Activated T-helper 1 cell treated with Interleukin-2 at 50 U/mL for 16 hours (primary cell): ENCODE measurements at places on chromosomes 3 and 15.

GRCh38 chr15:67190326-67190725 lies 64.1 kb downstream of the AAGAB start:
- DNase-seq = no peak

DNA sequence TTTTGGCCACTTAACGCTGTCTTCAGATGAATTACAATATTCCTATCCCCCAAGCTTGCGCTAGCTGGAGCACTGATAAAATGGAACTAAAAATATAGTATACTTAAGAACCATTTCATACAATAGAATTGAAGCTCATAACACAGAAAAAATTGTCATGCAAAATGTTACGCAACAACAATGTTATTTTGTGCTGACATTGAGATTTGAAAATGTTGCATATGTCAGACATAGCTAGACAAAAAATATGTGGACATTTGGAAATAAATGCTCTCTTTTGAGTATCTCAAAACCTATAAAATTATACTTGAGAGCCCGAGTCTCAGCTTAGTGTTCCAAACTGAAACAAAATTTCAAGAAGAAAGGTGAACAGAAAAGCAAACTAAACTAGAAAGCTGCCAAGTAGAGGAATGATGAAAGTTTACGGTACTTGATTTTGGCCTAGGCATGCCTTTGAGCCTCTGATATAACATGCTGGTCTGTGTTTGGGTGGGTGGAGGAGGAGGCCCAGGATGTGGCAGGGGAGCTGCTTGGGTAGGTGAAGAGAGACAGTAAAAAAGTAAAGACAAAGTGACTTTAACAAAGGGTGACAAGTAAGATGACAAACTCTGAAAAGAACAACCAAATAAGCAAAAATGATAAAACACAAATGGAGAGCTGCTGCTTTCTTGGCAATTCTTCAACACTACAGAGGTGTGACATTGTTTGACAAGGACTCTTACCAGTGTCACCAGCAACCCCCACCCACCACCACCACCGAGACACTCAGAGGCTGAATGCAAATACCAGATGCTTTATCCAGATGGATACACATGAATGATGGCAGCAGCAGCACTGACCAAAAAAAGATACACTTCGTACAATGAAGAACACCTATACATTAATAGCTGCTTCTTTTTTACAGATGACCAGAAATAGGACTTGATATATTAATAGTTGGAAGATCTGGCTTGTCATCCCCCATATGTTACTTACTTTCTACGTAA lies 129.3 kb upstream of the FEZF2 start:
- no peak for DNase-seq

DNA sequence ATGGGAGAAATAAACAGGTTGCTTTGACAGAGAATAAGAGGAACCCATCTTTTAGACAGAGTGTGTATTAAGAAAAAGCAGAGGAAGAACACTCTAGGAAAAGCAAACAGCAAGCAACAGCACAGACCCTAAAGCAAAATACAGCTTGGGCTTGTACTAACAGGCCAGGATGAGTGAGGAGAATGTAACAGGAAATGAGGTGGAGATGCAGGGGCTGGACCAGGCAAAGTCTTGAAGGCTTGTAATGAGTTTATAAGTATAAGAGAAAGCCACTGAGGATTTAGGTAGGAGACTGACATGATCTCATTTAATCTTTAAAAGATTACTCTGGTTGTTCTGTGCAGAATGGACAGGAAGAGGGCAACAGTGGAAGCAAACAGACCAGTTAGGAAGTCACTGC lies 4.9 kb downstream of the UBR1 start:
- no peak for DNase-seq

- no peak for DNase-seq
Measured at GRCh38 chr15:80267658-80268057, 15.6 kb upstream of the CTXND1 start.

- no peak for DNase-seq
Measured at GRCh38 chr15:82263350-82263749, 732 bp downstream of the SAXO2 start.

DNA sequence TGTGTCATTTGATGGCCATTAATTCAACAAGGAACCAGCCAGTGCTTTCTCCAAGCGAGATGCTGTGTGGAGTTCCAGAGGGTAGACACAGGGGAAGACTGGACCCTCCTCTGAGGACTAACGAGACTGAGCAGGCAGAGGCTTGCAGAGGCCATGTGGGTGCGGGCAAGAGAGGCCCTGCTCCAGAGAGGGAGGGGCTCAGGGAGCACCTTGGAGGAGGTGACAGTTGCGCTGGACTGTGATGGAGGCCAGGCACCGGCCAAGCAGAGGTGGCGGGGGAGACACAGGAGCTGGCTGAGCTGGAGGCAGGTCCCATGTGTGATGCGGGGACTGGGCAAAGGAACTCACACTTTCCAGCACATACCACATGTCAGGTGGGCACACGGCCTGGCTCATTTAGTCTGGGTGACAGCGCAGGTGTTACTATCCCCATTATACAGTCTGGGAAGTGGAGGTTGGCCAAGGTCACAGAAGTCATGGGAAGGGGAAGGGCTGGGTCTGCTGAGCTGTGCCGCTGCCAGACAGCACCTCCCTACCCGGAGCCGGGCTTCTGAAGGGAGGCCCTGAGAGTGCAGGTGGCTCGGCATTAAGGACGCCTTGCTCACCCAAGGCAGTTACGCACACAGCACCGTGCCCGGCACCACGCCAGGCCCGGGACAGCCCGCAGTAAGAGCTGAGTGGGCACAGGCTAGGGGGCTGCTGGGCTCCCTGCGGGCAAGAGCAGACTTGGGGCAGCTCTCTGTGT lies 3.7 kb downstream of the MELTF start:
- no peak for DNase-seq

GRCh38 chr3:33433843-33434242 lies 6.4 kb downstream of the UBP1 start:
- DNase-seq = no peak

DNA sequence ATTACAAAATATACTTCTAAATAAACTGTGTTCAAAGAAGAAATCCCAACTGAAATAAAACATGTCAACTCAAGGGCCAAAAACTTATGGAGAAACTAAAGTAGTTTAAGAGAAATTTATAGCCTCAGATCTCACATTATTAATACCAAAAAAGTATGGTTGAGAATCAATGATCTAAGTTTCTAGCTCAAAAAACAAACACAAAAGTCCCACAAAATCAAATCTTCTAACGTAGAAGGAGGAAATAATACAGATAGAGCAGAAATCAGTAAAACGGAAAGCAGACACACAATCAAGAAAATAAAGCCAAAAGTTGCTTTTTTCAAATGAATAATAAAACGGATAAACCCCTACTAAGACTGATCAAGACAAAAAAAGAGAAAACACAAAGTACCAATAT lies 2.9 kb downstream of the SUSD5 start:
- no peak for DNase-seq

DNA sequence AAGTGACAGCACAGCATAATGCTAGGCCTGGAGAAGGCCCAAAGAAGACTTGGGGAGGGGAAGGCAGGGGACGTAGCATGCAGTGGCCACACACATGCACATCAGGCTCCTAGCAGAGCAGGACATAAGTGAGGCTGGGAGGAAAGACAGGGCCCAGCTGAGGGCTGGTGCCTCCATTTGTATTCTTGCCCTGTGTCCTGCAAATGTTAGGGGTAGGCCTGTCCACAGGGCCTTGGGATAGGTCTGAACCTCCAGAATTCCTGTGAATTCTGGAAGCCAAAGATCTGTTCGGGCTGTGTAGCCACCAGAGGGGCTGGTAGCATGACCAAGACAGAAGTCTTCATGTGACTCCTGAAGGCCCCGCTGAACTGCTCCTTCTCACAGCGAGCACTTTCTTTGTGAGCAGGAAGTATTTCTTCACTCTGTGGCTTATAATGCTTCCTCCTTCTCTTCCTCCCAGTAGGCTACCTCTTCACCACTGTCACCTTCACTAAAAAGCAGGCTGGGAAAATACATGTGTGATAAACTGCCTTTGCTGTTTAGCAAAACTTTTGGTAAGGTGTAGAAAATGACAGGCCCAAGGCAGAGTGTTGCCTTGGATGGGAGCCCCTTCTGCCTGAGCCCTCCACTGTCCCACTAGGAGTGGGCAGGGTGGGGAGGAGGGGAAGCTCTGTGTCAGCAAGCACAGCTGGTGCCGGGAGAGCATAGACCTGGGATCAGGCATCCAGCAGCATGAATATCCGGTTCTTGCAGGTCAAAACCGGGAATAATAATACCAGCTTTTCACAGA lies 8.4 kb downstream of the CERS3 start:
- no peak for DNase-seq

GRCh38 chr15:101510212-101511197 lies 21.0 kb upstream of the PCSK6 start:
- DNase-seq = no peak

- DNase-seq = no peak
Measured at GRCh38 chr3:50650018-50650417, 24.7 kb upstream of the DOCK3 start.

DNA sequence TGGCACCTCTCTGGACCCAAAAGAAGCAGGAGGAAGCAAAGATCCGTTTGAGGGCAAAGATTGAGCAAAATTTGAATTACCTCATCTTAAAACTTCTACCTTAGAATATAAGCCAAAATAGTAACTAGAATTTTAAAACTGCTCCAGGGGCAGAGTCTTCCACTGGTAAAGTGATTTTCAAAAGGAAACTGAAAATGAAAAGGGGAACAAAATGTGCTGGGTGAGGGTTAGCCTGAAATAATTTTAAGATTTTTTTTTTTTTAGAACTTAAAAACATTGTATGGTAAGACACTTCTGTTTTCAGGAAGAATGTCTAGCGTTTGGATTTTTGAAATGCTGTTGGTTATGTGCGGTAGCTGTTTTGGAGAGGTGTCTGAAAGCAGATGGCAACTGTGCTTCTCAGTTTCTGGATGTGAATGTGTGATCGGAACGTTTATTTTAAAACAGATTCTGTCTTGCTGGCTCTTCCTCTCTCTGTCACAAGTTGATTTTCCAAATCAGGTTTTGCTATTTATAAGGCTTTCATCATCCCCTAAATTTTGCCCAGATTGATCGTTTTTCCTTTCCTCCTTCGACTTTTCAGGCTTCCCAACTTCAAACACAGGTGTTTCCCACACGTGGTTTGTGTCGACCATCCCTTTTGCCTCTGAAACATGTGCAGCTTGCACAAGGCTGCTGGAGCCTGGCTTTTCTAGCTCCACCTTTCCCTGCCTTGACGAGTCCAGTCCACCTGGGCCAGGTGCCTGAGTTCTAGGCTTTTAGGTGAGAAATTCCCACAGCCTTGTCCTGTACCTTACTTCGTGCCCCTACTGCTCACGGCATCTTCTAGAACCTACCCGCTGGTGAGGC lies 3.3 kb downstream of the LRRK1 start:
- DNase-seq = no peak

DNA sequence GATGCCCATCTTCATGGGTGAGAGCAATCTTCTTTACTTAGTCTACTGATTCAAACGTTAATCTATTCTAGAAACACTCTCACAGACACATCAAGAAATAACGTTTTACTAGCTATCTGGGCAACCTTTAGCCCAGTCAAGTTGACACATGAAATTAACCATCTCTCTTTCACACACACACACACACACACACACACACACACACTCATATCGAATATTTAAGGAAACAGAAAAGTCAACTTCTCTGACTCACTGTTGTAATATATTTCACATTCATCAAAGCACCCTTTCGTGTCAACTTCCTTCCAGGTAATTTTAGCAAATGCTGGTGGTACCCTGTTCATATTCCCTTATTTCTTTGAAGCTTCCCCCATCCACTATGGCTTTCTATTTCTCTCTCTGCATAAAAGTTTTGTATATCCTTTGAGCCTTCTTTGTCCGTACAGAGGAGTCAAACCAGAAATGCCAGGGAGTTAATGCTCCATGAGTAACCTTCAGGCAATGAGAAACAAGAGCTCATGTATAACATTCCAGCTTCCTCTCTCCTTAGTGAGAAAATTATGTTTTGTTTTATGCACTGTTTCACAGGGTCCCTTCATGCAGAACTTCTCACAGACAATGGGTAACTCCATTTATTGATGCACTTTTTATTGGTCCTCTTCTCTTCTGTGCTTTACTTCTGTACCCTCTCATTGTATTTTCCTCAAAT lies 335.5 kb upstream of the CBLB start:
- no peak for DNase-seq

- no peak for DNase-seq
Measured at GRCh38 chr3:79729096-79729495, 38.7 kb downstream of the ROBO1 start.

DNA sequence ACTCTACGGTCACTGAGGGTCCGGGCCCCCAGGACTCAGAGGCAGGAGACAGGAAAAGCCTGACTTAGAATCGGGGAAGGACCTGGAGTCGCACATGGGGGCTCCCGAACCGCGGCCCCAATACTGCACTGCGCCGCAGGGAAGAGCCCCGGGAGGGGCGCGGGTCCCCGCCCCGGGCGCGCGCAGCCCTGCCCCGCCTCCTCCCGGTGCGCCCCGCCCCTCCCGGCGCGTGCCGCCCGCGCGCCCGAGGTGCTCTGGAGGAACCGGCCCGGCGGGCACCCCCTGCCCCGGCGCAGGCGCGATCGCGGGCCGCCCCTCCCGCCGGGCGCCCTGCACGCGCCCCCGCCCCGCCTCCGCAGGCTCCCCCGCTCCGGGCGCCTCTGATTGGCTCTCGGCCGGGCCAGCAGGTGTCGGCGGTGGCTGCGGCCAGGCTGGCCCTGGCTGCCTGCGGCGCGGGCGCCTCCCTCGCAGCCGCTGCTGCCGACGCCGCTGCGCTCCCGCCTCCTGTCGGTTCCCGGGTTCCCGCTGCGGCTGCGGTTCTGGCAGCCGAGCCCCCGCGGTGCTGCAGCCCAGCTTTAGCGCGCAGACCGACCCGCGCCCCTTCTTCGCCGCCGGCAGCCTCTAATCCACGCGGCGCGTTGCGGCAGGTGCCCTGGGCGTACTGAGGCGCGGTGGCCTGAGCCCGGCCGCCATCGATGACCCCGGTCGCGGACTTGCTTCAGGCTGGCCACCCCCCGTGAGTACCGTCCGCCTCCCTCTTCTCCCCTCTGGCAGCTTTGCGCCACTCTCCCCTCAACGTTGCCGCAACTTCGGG lies at the start of gene MYRIP:
TSS of gene MYRIP (plus strand) at position 429 of the 814 bp plus-strand sequence. CDS start 91,208 bp downstream, outside the sequence.
- no peak for DNase-seq

DNA sequence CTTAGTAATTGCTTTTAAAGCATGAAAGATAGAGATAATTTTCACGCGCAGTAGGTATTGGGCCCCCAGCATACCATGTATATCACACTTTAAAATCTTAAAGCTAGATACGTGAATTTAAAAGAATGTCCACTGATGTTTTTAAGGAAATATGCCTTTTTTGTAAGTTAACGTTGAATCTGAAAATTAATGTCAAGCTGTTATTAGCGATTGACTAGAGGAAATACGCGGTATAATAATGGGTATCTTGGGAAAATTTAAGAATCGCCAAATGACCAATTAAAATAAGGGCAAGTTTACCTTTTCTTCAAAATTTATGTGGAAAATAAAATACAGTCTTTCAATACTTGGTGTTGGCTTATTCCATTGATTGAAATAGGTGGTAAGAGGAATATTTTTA lies 13.3 kb upstream of the CHD2 start:
- no peak for DNase-seq

- DNase-seq = no peak
Measured at GRCh38 chr3:58792921-58793451, 126.4 kb upstream of the FAM3D start.

- no peak for DNase-seq
Measured at GRCh38 chr3:184601576-184602371, 40.2 kb downstream of the EPHB3 start.

- DNase-seq = no peak
Measured at GRCh38 chr15:50059883-50060282, 59.1 kb downstream of the ATP8B4 start.

GRCh38 chr15:28955160-28955992 lies 69.6 kb downstream of the APBA2 start:
- DNase-seq = no peak
